ENCODE measurements at places on chromosomes 2 and 18.

DNA sequence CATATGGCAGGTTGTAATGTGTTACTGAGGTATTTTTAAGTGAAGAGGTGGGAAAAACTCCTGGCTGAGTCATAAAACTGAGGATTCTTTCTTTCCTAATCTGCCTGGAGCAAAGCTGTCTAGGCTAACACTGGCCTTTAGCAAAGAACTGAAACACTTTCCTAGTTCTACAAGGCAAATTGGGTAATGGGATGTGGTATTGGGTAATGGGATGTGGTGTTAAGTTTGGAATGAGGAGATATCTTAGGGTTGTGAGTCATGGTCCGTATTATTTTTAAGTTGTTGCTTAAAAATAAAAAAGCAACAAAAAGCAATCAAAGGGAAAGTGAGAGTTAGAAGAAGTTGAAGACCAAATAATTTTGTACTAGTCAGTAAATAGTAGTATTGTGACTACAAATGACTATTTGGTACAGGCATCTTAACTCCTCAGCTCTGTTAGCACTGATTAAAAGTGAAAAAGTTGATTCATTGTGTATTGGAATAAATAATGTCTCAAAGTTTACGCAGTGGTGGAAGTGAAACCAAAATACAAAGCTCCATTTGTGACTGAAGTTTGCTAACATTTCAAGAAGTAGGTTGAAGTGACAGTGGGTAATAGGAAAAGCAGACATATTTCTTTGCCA, 216.8 kb downstream of the CAMKMT start:
- no peak for DNase-seq

GRCh38 chr2:104794441-104794840, 59.5 kb upstream of the POU3F3 start:
- no peak for DNase-seq

- DNase-seq: no peak
These were observed 50.5 kb downstream of the TMEM18 start for GRCh38 chr2:626491-627339.

DNA sequence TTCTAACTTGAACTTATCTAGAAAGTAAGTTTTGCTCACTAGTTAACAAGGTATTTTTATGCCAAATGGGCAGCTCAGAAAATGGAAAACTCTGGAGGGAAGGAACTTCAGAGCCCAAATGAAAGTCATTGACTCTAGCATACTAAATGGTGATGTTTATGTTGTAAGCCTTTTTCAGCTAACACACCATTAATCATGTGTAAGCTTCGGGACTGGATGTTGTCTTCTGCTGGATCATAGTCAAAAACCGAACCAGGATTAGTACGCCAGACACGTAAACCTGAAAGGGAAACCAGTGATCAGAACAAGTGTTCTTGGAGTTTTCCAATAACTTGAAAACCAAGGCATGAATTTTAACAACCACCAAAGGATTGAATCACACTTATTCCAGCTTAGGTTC, 81.8 kb downstream of the RIF1 start:
- DNase-seq: no peak

DNA sequence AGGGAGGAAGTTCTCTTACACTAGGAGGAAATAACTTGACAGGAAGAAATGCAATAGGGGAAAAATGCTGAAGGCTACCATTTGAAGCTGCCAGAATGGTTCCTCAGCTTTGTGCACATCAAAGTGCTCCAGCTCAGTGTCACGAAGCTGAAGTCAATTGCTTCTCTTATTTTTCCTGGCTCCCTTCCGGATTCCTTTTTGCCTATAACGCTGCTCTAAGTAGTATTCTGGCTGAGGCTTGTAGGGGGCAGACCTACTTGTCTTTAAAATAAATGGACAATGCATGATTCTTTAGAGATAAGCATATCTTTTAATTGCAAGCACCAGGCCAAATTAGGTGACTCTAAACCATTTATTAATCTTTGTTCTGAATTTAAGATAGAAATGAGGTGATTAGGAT, 60.3 kb upstream of the SCN1A start:
- DNase-seq: no peak

DNA sequence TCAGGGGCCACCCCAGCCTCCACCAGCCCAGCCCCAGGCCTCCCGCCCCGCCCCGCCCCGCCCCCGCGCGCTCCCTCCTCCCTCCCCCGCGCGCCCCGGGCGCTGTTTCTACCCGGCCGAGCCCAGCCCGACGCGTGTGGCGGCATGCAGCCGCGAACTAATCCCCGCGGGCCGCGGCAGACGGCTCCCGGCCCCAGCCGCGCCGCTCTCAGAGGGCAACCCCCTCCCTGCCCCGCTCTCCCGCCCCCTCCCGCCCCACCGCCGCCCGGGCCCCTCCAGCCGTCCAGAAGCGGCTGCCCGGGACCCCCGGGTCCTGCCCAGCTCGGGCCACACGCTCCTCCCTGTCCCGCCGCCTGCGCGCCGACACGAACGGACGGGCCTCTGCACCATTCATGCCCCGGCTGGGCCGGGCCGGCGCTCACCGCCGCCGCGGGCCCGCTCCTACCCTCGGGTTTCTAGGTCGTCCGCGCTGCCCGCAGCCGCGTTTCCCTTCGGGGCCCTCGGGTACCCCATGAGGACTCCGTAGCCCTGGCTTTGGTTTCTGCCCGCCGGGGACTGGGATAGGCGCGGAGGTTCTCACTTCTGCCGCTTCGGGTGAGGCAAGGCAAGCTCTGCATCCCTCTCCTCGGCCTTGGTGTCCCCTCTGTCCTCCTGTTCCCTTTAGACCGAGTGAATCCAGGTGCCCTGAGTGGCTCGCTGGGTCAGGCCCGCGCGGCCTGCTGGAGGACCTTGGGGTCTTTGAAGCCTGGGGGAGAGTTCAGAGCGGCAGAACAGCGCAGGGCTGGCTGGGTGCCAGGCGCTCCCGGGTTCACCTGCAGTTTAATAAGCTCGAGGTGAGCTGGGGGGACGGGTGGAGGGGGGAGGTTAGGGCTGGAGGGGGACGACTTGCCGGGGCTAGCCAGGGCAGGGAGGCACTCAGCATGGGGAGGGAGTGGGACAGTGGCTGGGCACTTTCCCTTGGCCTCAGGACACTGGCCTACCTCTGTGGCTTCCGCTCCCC, 3.1 kb downstream of the WNT10A start:
- DNase-seq: no peak

DNA sequence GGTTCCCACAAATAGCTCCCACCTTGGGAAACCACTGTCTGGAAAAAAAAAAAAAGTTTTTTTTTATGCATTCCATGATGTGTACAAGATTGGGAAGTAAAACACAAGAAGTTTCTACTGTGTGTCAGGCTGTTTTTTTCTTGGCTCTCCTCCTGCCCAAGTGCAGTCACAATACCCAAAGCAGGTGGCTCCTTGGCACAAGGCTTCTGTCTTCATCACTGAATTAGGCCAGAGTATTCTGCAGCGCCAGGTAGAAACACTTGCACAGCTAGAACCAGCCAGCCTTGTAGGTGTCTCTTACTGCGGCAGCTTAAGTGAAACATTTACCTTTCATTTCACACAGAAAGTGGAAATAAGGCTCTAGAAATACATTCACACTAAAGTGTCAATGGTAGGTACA, 23.8 kb upstream of the MAL start:
- DNase-seq: no peak

DNA sequence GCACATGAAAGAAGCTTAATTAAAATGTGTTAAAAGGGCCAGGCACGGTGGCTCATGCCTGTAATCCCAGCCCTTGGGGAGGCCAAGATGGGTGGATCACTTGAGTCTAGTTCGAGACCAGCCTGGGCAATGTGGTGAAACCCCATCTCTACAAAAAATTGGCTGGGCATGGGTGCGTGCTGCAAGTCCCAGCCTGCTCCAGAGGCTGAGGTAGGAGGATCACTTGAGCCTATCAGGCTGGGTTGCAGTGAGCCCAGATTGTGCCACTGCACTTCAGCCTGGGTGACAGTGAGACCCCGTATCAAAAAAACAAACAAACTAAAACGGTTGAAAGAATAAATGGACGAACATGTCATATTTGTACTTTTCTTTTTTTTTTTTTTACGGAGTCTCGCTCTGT, 26.0 kb downstream of the REL start:
- no peak for DNase-seq

DNA sequence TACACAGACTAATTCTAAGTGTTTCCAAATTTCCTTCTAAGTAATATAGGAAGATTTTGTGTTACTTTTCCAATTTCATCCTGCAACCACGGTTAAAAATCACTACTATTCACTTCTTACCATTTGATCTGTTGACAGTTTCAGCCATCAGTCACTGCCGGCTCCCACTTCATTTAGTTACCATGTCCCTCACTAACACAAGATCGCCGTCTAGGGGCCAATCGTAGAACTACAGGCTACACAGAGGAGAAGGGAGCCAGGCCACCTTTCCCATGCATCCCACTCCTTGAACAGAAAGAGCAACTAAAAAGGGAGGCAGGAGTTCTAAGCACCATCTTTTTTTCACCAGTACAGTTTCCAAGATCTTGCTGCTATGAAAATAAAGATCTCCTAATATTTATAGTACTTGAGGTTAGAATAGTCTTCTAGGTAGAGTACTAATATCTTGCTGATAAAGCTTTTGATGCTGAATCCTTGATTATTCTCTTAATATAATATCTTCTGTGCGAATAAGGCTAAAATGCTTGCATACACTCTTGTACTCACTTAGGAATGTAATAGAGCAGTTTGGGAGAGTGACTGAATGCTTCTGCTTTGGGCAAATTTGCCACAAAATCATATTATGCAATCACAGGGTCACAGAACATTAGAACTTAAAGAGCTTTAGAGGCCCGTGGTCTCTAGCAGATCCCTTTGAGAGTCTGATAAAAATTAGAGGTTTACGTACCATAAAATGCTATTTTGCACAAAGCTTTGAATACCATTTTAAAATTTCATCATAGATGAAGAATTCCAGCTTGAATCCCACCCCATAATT, 39.5 kb upstream of the CYP1B1 start:
- no peak for DNase-seq

- DNase-seq: no peak
These were observed 8.2 kb downstream of the CAPN10 start for GRCh38 chr2:240594511-240595380.

DNA sequence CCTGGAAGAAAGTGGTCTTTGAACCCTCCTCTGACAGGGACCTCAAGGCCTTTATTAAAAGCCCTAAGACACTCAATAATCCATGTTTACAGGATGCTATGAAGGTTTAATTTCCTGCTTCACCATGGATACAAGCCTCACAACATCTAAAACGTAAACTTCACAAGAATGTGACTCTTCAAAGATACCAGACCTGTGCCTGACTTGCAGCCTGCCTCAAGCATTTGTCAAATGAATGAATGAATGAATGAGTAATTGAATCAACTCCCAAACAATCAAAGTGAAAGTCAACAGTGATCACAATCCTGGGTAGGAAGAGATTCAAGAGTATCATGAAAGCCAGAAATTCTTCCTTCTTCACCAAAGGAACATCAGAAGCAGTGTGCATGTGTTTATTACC, 30.4 kb downstream of the KLF7 start:
- no peak for DNase-seq

- no peak for DNase-seq
These were observed 16.9 kb upstream of the MREG start for GRCh38 chr2:216030216-216030615.

- no peak for DNase-seq
These were observed 408.7 kb upstream of the NRP2 start for GRCh38 chr2:205273627-205274026.

- DNase-seq: no peak
These were observed 34.7 kb upstream of the ZSWIM2 start for GRCh38 chr2:186883666-186884065.

DNA sequence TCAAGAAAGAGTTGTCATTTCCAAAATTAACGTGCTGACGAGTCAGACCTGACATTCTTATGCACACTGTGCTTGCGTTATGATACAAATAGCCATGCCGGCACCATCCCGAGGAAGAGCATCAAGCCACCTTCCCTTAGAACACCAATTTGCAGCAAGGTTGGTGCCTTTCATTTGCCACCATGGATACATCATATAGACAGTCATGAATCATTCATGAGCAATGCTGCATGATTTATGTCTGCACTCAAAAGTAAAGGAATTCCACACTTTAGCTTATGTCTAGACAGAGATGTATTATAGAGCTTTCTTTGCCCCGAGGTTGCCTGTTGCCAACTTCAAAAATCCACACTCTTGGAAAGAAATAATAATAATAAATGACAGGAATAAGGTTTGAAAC, 166.9 kb downstream of the VWC2L start:
- no peak for DNase-seq

DNA sequence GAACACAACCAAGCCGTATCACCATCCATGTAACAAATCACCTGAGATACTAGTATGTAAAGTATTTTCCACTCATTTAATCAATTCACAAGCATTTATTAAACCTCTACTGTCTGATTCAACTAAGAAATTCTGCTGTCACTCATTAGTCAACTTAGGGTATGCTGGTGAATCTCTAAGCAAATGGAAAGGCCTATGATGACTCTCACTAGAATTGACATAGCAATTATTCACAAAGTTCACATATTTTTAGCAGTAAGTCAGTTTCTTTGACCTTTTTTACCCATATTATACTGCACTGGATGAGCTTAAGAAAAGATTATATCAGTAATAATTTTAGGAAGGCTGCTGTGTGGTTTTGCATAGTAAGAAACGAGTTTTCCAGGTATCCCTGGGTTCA, 130.1 kb downstream of the SLC8A1 start:
- no peak for DNase-seq

DNA sequence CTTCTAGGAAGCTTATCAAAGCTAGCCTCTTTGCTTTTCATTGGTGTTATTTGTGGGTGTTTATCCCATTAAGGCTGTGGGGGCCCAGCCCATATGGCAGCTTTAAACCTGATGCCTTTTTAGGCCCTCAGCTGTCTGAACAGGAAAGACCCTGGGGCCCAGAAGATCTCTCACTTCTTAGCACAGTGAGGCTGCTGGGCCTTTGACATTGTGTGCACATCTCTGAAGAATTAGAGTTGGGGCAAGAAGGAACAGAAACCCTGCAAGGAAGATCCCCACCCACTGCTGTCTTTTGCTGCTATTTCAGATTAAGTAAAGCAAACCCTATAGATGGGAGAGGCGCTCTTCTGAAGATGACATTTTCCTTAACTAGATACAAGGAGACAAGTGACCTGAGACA, 250.0 kb downstream of the SMAD2 start:
- DNase-seq: no peak

DNA sequence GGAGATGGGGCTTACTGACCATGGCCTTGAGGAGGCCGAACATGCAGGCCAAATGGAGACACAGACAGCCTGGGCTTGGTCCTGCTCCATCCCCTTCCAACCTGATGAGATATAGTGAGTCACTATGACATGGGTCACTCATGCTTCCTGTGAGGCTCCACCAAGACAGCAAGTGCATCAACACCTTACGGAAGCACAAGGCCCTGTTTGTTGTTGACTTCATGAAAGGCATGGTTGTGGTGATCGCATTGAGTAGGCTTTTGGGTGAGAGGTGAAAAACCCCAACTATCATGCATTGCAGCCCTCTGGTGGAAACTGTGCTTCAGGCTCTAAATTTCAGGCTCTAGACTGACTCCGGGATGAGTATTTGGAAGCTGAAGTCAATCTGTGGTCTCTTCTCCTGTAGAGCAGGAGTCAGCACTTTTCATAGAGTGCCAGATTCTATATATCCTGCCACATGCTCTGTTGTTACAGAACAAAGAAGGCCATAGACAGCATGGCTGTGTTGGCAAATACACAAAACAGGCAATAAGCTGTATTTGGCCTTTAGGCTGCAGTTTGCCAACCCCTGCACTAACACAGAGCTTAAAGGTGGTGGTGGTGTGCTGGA, 10.1 kb downstream of the IL37 start:
- DNase-seq: no peak

GRCh38 chr18:62450175-62450545, 72.7 kb upstream of the ZCCHC2 start:
- DNase-seq: no peak
